Osteocyte (in vitro differentiated cells): ENCODE measurements at places on chromosomes 5 and 9. TPM values are rescaled to one million over a fixed set of nuclear protein-coding genes. Genes with fewer than 3 reads are reported as not detected.

The MARVELD2 gene
- 0.38 and 0.71 TPM in 2 replicates for total RNA-seq

The B4GALT1 gene
- 39.1 and 40.9 TPM in 2 replicates for total RNA-seq

The FOXE1 gene
- not detected in 2 replicates for total RNA-seq

The IL31RA gene
- 0.29 TPM in 1 of 2 replicates, not detected in the other for total RNA-seq

- H3K27ac ChIP-seq: no peak overlapping the region
- peaks cover 10% of the 10 kb centered on the region for H3K4me1 ChIP-seq
- no peak overlapping the region for H3K4me3 ChIP-seq
Measured at GRCh38 chr9:131387394-131387793, 6.5 kb upstream of the PRRC2B start.

- H3K4me3 ChIP-seq: no peak overlapping the region
- peaks cover 42% of the 10 kb centered on the region for H3K36me3 ChIP-seq
- H3K4me1 ChIP-seq: peaks cover 3% of the 10 kb centered on the region
- no peak overlapping the region for H3K27ac ChIP-seq
Measured at GRCh38 chr9:114375386-114376175, 12.2 kb downstream of the AKNA start.

- no peaks in the 10 kb centered on the region for H3K36me3 ChIP-seq
- no peak overlapping the region for H3K27ac ChIP-seq
- H3K27me3 ChIP-seq: peaks cover 19% of the 10 kb centered on the region
- no peaks in the 10 kb centered on the region for H3K4me1 ChIP-seq
- DNase-seq: no peak
- no peak overlapping the region for H3K4me3 ChIP-seq
Measured at GRCh38 chr5:111311666-111312065, 87.5 kb downstream of the CAMK4 start.

GRCh38 chr5:81778642-81779041, 27.7 kb upstream of the SSBP2 start:
- H3K4me3 ChIP-seq: peak overlapping the region; percentile 64
- peak overlapping the region; percentile 96 for H3K27ac ChIP-seq
- no peaks in the 10 kb centered on the region for H3K36me3 ChIP-seq

- H3K27ac ChIP-seq: no peak overlapping the region
- no peak for DNase-seq
- no peaks in the 10 kb centered on the region for H3K36me3 ChIP-seq
- H3K27me3 ChIP-seq: no peaks in the 10 kb centered on the region
- H3K4me1 ChIP-seq: no peaks in the 10 kb centered on the region
Measured at GRCh38 chr9:118305331-118305730, 601.1 kb downstream of the TLR4 start.

- no peaks in the 10 kb centered on the region for H3K27me3 ChIP-seq
- H3K4me3 ChIP-seq: no peak overlapping the region
- no peak for DNase-seq
- H3K4me1 ChIP-seq: no peaks in the 10 kb centered on the region
- no peaks in the 10 kb centered on the region for H3K36me3 ChIP-seq
Measured at GRCh38 chr5:172687940-172688339, 46.9 kb downstream of the NEURL1B start.

GRCh38 chr5:131160134-131160533, 4.9 kb downstream of the HINT1 start:
- no peak overlapping the region for H3K27ac ChIP-seq
- H3K4me3 ChIP-seq: no peak overlapping the region
- H3K4me1 ChIP-seq: peaks cover 17% of the 10 kb centered on the region
- no peak for DNase-seq

DNA sequence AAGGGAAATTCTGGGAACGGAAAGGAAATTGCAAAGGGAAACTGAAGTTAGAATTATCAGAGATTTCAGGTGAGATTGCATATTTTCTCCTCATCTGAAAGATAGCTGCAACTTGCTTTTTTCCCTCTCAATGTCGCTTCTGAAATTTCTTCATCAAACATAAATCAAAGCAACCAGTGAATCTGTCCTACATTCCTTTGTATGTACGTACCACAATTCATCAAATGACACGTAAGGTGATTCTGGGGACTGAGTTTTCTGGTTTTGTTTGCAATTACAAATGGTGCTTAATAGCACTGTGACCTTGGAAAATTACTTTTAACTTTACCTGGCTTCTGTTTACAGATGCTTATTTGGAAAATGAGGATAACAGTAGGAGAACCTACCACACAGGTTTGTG, 21.9 kb upstream of the CNOT6 start:
- H3K27me3 ChIP-seq: peaks cover 16% of the 10 kb centered on the region
- H3K4me3 ChIP-seq: no peak overlapping the region
- H3K27ac ChIP-seq: no peak overlapping the region
- H3K4me1 ChIP-seq: peaks cover 1% of the 10 kb centered on the region
- no peaks in the 10 kb centered on the region for H3K36me3 ChIP-seq

DNA sequence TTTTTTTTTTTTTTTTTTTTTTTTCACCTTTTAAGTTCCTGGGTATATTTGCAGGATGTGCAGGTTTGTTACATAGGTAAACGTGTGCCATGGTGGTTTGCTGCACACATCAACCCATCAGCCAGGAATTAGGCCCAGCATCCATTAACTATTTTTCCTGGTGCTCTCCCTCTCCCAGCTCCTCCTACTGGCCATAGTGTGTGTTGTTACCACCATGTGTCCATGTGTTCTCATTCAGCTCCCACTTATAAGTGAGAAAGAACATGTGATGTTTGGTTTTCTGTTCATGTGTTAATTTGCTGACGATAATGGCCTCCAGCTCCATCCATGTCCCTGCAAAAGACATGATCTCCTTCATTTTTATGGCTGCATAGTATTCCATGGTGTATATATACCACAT, 350.5 kb downstream of the MAN2A1 start:
- H3K27ac ChIP-seq: no peak overlapping the region
- no peaks in the 10 kb centered on the region for H3K4me1 ChIP-seq
- no peaks in the 10 kb centered on the region for H3K27me3 ChIP-seq
- no peak overlapping the region for H3K4me3 ChIP-seq
- no peak for DNase-seq
